Endodermal cell (in vitro differentiated cells): ENCODE measurements at places on chromosomes 2 and 18.

GRCh38 chr2:12169721-12170120, 423.3 kb downstream of the LPIN1 start:
- no peak overlapping the region for H3K4me3 ChIP-seq
- H3K36me3 ChIP-seq, result no peaks in the 10 kb centered on the region
- no peak overlapping the region for H3K27ac ChIP-seq
- H3K4me1 ChIP-seq, result no peaks in the 10 kb centered on the region
- no peak for DNase-seq
- no peaks in the 10 kb centered on the region for H3K27me3 ChIP-seq

- H3K27ac ChIP-seq, result no peak overlapping the region
- no peaks in the 10 kb centered on the region for H3K4me1 ChIP-seq
- peak; percentile 33 for DNase-seq
- no peaks in the 10 kb centered on the region for H3K36me3 ChIP-seq
These were observed 10.7 kb upstream of the FAHD2A start for GRCh38 chr2:95391641-95392310.

GRCh38 chr18:37225279-37225678, 340.3 kb downstream of the CELF4 start:
- H3K27me3 ChIP-seq, result no peaks in the 10 kb centered on the region
- no peaks in the 10 kb centered on the region for H3K36me3 ChIP-seq
- no peak overlapping the region for H3K4me3 ChIP-seq
- peaks cover 2% of the 10 kb centered on the region for H3K4me1 ChIP-seq
- H3K27ac ChIP-seq, result no peak overlapping the region
- DNase-seq, result no peak

GRCh38 chr18:9561759-9562158, 52.6 kb downstream of the PPP4R1 start:
- no peaks in the 10 kb centered on the region for H3K4me1 ChIP-seq
- peaks cover 86% of the 10 kb centered on the region for H3K36me3 ChIP-seq
- no peak overlapping the region for H3K4me3 ChIP-seq
- no peak for DNase-seq
- no peak overlapping the region for H3K27ac ChIP-seq

- H3K27ac ChIP-seq, result no peak overlapping the region
- H3K27me3 ChIP-seq, result peaks cover 12% of the 10 kb centered on the region
- H3K4me3 ChIP-seq, result no peak overlapping the region
- H3K36me3 ChIP-seq, result no peaks in the 10 kb centered on the region
These were observed 174.4 kb upstream of the SPHKAP start for GRCh38 chr2:228355897-228356296.
